SHP77 treated with DMSO at 0.1 percent for 48 hours (cell line): ENCODE measurements at places on chromosomes 3 and 15.

- no peak for DNase-seq
These were observed 10.7 kb downstream of the NFKBIZ start for GRCh38 chr3:101859882-101860448.

DNA sequence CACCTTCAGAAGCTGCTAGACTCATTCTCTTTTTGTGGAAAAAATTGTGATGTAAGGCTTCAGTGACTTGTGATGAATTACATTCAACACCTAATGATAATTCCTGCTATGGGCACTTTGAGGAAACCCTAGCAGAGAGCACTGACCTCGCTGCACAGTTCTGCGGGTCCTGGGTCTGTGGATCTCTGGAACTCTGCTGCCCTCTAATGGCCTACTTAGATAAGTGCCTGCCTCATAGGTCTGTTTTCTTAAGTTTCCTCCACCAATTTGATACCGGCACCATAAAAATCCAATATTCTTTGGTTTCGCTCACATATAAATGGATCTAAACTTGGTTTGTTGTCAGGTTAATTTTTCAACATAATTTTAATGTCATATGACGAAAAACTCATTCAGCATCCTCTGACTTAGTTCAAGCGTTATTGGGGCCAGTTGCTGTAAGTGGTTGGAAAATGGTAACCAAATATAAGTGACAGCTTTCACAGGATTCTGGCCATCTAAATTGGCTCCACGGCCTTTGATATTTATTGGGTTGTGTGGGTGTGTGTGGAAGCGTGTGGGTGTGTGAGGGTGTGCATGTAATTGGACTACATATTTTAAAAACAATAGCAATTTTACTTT is 10.4 kb downstream of the SLITRK3 start:
- peak; percentile 47 for DNase-seq

DNA sequence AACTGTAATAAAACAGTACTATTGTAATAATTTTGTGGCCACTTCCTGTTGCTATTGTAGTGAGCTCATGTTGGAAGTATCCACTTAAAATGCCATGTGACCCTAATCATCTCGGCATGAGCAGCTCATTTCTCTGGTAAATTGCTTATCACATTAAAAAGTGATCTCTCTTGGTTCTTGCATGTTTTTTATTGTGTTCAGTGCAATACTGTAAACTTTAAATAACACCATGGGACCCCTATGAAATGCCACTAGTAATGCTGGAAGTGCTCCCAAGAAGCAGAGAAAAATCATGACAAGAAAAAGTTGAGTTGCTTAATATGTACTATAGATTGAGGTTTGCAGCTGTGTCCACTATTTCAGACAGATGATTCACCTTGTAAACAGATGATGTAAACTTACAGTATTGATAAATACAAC is 45.6 kb downstream of the NMD3 start:
- DNase-seq = peak; percentile 39

GRCh38 chr3:64213962-64214379 is 11.3 kb downstream of the PRICKLE2 start:
- DNase-seq = no peak

- no peak for DNase-seq
These were observed 20.9 kb downstream of the MRAS start for GRCh38 chr3:138369151-138369900.

DNA sequence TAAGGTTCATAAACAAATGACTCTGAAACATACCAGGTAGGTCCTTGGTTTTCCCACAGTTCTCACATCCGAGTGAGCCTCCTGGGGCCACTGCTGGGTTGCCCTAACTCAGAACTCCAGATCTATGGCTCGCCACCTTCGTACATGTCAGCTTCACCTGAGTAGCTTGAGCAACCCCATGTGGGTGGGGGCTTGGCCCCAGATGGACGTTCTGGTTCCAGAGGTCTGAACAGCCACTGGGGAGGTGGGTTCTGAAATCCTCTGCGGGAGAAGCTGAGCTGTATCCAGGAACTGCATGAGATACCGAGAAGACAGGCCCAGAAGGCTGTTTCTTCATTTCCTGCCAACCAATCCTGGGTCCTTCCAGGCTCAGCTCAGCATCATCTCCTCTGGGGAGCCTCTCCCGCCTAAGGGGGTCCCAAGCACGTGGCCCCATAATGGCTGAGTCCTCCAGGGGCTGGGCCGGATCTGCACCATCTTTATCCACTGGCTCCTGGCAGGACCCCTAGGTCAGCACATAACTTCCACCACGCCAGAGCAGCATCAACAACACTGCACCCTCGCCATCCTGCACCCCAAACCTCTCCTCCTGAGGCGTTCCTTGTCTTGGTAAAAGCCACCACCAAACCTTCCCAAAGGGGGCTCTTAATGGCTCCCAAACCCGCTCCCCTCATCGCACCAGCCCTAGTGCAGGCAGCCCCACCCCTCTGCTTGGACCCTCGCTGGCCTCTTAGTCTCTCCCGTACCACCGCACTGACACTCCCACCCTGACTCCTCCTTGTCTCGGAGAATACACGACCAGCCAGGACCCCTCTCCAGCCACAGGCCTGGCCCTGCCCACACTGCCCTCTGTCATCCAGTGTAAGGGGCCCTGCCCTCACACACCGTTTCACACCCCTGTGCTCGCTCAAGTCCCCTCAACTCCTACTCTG is 39.8 kb downstream of the PCSK6 start:
- DNase-seq = no peak

GRCh38 chr15:80201256-80202015 is 48.6 kb downstream of the FAH start:
- no peak for DNase-seq

GRCh38 chr3:157051055-157051454 is 108.9 kb downstream of the CCNL1 start:
- DNase-seq = no peak

GRCh38 chr3:4739289-4740236 is 239.7 kb upstream of the BHLHE40 start:
- no peak for DNase-seq

DNA sequence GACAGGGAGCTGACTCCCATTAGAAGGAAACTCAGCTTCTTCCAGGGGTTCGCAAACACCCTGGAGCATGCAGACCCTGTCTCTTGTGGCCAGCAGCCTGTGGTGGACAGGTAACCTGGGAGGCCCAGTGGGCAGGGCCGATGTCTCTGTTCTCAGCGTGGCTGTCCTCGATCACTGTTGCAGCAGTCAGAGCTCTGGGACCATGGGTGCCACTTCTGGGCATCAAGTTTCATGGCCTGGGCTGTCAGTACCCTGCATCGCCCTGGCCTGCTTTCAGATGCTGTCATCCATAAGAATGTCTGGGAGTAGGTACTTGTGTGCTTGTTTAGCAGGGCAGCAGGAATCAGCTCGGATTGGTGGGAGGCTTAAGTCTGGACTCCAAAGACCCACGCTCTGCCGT is 54.4 kb downstream of the SLC6A6 start:
- DNase-seq = no peak

GRCh38 chr15:78399091-78399490 is 38.9 kb upstream of the IREB2 start:
- no peak for DNase-seq

DNA sequence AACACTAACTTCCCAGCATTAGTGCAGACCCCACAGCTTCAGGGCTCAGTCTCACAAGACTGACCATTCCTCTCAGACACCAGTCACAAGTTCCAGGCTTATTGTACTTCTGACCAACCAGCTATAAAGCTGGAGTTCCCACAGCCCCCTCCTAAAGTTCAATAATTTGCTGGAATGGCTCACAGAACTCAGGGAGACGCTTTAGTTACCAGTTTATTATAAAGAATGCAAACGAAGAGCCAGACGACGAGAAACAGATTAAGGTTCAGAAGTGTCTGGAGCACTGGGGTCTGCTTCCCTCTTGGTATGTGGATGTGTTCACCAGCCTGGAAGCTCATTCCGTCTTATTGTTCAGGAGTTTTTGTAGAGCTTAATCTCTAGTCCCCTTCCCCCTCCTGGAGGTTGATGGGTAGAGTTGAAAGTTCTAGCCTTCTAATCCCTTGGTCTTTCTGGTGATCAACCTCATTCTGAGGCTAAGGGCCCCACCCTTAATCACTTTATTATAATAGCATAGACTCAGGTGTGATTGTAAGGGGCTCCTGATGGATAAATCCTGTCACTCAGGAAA is 4.8 kb upstream of the CSRNP1 start:
- DNase-seq = no peak

GRCh38 chr15:74531144-74531811 is 9.7 kb upstream of the ARID3B start:
- DNase-seq = no peak

DNA sequence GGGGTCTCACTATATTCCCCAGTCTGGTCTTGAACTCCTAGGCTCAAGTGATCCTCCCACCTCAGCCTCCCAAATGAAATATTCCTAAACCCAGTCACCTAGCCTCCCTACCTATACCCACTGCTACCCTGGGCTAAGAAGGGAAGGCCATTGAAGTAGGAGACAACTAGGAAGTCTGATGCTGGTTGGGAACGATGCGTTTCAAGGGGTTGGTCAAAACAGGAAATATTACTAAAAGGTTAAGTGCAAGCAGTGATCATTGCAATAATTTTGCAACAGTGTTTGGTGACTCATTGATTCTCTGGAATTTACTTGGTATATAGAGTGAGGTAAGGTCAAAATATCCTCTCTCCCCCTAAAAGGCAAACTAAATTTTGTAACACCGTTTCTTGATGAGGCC is 4.6 kb upstream of the UQCRC1 start:
- no peak for DNase-seq

DNA sequence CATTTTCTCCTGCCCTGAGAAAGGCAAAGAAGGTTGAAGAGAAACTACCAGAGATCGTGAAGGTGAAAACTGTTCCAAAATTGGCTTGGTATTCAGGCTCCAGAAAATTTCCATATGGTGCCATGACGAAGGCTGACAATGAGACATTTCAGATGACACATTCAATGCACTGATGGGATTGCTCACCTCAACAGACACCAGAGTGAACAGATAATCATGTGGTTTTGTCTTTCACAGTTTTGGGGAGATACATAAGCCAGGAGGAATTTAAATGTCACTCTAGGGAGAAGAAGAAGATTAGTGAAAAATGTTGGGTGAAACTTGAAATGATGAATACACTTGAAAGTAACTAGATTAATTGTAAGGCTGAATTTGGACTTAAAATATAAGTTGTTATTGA is 339.7 kb upstream of the EPHA3 start:
- DNase-seq = no peak

GRCh38 chr3:153602801-153603200 is 440.8 kb downstream of the RAP2B start:
- no peak for DNase-seq

- DNase-seq = no peak
These were observed 197.0 kb downstream of the KLF13 start for GRCh38 chr15:31523655-31524049.

- DNase-seq = no peak
These were observed 56.5 kb downstream of the TMEM266 start for GRCh38 chr15:76116138-76116885.

- DNase-seq = no peak
These were observed 105.1 kb downstream of the SNRPN start for GRCh38 chr15:25059698-25060471.

DNA sequence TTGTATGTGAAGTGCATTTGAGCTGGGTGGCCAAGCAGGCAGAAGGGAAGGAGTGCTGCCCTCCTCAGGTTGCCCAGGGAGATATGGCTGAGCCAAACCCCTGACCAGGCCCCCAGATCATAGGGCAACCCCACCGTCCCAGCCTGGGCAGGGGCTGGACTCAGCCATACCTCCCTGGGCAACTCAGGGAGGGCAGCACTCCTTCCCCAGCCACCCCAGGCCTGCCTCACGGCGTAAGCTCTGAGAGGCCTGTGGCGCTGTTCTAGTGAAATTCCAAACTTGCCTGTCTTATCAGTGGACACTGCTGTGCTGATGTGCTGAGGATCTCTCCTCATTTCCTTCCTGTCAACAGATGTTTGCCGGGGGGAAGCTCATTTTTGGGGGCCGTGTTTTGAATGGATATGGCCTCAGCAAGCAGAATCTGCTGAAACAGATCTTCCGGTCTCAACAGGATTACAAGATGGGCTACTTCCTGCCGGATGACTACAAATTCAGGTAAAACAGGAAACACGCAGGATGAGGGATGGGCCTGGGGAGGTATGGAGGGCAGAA is 57.6 kb upstream of the FGD5 start:
- no peak for DNase-seq

DNA sequence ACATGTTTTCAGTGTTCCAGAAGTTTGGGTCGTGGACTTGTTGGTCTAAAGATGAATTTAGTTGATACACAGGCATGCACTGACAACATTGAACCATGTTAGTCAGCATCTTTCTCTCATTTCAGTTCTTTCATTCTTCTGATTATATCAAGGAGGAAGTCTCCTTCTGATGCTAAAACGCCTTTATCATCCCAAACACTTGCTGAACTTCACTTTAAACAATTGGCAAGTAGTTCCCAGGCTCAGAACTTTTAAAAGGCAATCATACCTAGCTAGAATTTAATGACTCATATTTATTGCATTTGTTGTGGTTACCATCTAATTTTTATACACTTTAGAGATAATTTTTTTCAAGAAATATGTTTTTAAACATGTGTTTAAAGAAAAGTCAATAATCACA is 15.9 kb downstream of the LMCD1 start:
- no peak for DNase-seq

GRCh38 chr3:49750056-49750455 is 26.3 kb upstream of the GMPPB start:
- no peak for DNase-seq

- no peak for DNase-seq
These were observed 23.0 kb downstream of the CPN2 start for GRCh38 chr3:194328053-194328657.

GRCh38 chr3:142098964-142099363 is 50.4 kb downstream of the TFDP2 start:
- no peak for DNase-seq
